Liver (tissue), 10 donors: ENCODE measurements at places on chromosomes 7 and 10.

DNA sequence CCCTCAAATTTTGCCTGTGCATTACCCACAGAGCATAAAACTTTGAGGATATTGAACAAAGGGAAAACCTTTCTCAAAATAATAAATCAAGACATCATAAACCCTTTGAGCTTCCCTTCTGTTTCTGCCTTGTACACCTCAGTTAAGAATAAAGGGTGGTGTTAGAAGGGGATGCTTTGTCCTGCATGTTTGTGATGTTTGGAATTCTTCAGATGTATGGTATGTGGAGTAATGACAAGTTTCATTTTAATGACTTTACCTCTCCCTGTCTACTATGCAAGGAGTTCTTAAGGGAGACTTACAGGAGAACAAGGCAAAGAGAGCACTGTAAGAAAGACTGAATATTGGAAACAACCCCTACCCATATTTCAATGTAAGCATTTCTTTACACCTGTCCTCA, 99.2 kb downstream of the HECW1 start:
- DNase-seq, result no peak

GRCh38 chr7:113945018-113945938, 26.5 kb upstream of the PPP1R3A start:
- DNase-seq, result no peak

DNA sequence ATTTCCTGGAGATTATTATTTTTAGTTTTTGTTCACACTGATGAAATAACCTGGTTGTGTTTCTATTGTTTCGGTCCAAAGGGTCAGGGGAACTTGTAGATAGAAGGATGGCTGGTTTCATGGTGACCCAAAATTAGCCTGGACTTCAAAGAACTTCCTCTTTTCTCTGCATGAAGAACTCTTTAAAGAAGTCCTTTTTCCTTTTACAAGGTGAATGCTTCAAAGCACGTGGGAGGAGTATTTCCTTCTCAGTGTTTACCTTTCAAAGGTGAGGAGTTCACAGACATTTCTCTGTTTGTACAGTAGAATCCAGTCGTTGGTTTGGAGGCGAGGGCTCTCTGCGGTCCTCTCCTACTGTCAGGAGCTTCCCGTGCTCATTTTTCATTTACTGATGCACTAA, 561.7 kb downstream of the GATA3 start:
- no peak for DNase-seq

DNA sequence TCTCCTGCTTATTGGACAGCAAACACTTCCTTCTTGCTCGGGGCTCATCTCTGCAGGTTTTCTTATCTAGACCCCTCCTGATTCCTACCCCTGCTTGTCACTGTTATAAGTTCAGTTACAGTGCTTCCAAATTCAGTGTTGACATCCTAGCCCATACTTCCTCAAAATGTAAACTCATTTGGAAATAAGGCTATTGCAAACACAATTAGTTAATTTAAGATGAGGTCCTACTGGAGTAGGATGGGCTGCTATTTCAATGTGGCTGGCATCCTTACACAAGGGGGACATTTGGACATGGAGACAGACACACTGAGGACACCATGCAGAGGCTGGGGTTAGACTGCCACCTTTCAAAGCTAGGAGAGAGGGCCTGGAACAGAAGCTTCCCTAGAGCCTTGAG, 85.2 kb upstream of the NPVF start:
- no peak for DNase-seq

DNA sequence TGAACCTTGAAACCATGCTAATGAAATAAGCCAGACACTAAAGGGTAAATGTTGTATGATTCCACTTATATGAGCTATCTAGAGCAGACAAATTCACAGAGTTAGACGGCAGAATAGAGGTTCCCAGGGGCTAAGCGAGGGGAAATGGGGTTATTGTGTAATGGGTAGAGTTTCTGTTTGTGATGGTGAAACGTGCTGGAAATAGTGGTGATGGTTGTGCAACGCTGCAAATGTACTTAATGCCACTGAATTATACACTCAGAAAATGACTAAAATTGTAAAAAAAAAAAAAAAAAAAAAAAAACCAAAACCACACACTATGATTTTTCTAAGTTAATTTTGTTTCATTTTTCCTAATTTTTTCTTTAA, 30.0 kb downstream of the SFXN4 start:
- DNase-seq, result no peak

- DNase-seq, result no peak
Measured at GRCh38 chr10:28793482-28793881, 116.2 kb downstream of the BAMBI start.

DNA sequence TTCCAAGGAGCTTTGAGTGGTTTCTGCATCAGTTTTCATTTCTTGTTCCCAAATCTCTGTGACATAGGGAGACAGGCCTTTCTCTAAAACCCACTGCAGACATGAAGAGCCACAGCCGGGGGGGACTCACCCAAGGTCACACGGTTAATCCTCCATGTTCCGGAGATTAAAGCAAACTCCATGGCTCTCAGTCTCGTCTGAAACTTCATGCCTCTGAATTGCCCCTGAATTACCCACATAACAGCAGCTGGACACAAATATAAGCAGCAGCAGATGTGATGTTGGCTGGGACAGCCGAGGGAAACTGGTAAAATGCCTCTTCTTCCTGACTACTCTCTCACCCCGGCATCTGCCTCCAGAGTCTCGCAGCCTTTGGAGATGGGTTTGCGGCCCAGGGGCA, 402.2 kb downstream of the DNAJB6 start:
- DNase-seq, result no peak

DNA sequence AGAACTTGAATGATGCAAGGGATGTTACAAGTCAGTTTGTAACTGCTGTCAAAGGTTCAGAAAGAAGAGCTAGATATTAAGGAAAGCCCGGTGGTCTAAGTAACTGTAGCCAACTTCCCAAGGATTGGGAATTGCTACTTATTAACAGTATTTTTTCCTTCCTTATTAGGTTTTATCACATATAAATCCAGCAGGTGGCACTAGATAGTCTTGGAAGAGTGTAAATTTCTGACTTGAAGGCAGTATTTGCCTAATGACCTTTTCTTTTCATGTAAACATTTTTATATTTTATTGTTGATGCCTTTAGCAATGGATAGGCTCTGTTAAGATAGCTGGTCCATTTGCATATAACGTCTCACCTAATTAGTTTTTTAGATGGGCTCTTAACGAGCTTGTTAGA, 51.2 kb downstream of the ANLN start:
- no peak for DNase-seq

DNA sequence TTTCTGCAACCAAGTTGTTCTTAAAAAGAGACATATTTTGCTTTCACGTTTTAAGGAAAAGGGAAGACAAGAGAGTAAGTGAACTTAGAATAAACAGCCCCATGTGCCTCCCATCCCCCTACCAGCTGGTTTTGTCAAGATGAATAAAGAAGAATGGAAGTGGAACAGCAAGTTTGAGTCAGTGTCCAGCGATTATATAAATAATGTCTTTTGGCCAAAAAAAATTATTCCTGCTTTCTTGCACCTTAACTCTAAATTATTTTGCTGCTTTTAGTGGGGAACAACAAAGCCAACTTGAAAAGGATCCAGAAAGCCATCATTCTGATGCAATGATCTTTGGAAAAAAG, 82.4 kb upstream of the TRIL start:
- no peak for DNase-seq
